ENCODE measurements at places on chromosomes 6 and 20.

- DNase-seq, result no peak
Observed at GRCh38 chr20:1870792-1871550, 24.2 kb upstream of the SIRPA start.

GRCh38 chr6:138988469-138988834 is 399 bp upstream of the REPS1 start:
- no peak for DNase-seq

GRCh38 chr6:82097676-82098075 is 149.9 kb downstream of the IBTK start:
- DNase-seq, result no peak

DNA sequence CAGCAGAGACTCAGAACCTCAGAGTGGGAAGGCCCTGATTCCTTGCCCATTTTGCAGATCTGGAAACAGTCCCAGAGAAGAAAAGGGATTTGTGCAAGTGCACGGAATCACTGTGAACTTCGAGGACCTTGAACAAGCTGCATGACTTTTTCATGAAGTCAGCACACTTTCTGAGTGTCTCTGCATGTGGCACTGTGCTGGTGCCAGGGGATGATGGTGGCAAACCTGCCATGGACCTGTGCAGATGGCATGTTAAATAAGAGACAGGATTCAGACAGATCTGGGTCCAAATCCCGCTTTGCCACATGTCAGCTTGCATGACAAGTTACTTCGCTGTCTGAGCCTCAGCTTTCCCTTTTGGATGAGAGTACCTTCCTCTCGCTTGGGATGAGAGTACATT is 26.8 kb downstream of the ZNF831 start:
- DNase-seq, result no peak

DNA sequence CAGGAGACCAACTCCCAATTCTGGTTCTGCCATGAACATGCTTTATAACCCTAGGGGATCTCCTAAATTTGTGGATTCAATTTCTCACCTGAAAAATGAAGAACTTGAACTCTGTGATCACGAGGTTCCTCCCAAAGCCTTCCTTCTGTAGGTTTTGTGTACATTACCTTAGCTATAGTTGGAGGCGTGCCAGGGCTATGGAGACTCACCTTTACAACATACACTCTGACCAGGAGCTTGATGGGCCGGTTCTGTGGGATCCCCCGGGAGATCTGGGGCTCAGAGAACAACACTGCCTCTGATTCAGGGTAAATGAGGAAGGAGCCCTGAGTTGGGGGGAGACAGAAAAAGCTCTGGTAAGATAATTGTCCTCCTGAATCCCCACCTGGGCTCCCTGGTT is 34.1 kb downstream of the ERGIC3 start:
- DNase-seq, result no peak

- DNase-seq, result no peak
Observed at GRCh38 chr6:81145506-81145905, 607.0 kb downstream of the TENT5A start.

DNA sequence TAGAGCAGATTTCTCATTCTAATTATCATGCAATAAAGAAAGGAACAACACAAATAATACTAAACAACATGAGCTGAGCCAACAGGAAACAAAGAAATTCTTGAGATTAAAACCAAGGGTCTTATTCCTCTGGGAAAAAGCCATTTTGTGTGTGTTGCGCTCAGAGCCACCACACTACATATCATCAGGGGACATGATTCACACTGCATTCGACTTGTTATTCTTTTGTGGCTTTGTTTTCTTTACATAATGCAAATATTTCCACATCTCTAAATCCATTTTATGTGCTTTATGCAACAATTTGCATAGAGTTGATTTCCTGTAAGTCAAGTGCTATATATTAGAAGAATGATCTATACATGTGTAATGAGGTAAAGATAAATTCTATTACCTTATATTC is 719.6 kb downstream of the TBC1D32 start:
- no peak for DNase-seq

DNA sequence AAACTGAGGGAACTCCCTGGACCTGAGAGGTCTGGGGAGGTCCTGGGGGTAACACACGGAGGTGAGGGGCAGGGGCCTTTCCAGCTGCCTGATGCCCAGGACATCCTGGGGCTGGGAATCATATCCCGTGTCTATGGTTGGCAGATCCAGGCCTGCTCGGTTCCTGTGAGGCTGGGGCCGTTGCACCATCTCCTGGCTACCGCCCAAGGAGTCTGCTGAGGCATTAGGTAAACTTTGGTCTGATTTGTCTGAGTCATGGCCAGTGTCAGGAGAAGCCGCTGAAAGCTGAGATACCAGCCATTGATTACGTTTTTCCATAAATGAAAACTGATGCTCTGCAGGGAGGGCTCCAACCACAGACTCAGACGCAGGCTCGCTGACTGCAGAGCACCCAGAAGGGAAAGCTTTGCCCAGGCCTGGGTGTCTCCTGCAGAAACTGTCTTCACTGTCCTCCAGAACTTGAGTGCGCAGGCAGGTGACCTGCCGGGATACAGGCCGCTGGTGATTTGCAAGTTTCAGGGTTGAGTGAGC is 14.2 kb downstream of the TRAF3IP2 start:
- DNase-seq, result no peak

DNA sequence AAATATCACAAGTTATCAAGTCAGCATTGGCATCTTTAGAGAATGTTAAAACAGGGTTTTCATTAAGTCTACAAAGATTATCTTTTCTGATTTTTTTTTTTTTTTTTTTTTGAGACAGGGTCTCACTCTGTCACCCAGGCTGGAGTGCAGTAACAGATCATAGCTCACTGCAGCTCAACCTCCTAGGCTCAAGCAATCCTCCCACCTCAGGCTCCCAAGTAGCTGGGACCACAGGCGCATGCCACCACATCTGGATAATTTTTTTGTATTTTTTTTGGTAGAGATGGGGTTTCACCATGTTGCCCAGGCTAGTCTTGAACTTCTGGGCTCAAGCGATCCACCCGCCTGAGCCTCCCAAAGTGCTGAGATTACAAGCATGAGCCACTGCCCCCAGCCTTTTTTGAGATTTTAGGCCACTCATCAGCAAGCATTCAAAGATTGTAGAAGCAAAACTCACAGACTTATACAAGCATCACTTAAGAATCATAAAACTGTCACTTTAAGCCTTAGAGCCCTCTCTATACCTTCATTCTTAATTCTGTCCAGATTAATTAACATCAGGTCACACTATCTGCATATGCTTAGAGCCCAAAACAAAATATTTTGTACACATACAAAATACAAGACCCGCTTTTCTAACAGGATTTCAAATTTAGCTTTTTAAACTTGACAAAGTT is 32.6 kb downstream of the NCOA6 start:
- DNase-seq, result no peak

- no peak for DNase-seq
Observed at GRCh38 chr20:15076785-15077184, 739.4 kb upstream of the FLRT3 start.

DNA sequence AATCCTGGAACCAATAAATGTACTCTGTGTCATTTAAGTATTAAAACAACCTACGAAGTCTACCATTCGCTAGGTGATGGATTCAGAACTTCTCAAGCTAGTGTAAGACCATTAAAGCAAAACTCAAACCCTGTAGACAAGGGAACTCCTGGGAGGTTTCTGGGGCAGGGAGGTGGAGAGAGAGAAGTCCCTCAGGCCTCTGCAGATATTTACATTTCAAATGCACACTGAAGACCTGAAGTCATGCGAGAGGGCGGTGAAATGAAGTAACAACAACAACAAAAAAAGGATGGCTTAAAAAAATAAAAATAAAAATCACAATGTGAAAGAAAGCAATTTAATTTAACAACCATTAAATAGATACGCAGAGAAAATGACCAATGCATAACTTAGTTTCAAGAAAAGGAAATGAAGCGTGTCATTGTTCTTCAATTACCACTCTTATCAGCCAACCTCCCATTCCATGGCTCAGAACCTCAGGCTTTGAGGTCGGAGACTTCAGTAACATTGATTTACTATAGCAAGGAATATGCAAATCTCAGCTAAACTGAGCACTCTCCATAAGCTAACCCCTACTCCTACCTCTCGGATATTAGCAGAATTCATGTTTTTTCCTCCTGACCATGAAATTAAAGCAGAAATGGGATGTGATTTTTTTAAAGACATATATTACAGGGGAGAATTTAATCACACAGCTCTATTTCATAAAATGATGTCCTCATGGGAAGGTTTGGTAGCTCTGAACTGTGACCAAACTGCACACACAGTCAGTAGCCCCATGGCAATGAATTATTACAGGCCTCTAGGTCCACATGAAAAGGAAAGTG is 140.6 kb downstream of the KIF16B start:
- DNase-seq, result no peak

DNA sequence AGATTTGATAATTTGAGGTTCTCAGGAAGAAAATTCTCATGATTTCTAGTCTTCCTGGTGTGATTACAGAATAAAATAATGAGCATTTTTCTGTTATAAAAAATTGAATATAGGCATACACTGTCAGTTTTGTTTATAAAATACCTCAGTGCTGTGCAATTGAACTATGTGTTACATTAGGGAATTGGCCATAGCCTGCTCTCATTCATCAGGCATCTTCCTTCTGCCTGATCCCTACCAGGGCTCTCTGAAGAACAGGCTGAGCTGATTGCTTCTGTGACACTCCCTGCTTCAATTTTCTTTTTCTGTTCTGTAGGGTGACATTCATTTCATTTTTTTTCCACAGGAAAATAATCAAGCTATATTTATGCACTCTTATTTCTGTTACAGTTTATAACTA is 162.8 kb downstream of the PHF3 start:
- no peak for DNase-seq

DNA sequence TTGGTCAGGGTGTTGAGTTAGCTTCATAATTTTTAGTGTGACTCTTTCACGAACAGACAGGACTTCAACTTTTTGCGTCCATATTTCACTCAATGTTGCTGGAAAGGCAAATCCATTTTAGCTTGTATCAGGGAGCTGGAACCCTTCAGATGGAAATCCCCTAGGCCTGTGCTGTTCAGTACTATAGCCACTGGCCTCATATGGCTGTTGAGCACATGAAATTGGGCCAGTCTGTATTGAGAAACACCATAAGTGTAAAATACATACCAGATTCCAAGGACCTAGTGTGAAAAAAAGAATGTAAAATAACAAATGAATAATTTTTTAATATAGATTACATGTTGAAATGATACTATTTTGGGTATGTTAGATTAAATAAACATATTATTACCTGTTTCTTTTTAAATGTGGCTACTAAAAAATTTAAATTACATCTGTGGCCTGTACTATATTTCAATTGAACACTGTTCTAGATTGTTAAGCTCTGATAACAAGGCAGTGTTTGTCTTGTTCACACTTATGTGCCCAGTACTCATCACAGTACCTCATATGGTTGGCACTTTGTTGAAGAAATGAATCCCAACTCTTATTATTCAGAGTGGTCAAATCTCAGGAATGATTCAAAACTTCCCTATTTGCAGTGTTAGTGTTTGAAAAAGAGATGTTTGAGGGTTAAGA is 34.3 kb downstream of the CTNNBL1 start:
- DNase-seq, result no peak

DNA sequence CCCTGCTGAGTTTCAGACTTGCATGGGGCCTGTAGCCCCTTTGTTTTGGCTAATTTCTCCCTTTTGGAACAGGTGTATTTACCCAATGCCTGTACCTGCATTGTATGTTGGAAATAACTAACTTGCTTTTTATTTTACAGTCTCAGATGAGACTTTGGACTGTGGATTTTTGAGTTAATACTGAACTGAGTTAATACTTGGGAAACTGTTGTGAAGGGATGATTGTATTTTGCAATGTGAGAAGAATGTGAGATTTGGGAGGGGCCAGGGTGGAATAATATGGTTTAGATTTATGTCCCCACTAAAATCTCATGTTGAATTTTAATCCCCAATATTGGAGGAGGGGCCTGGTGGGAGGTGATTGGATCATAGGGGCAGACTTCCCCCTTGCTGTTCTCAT is 99.1 kb upstream of the IRAK1BP1 start:
- no peak for DNase-seq

- DNase-seq, result peak; percentile 3
Observed at GRCh38 chr6:123380257-123380656, 256.5 kb downstream of the TRDN start.

DNA sequence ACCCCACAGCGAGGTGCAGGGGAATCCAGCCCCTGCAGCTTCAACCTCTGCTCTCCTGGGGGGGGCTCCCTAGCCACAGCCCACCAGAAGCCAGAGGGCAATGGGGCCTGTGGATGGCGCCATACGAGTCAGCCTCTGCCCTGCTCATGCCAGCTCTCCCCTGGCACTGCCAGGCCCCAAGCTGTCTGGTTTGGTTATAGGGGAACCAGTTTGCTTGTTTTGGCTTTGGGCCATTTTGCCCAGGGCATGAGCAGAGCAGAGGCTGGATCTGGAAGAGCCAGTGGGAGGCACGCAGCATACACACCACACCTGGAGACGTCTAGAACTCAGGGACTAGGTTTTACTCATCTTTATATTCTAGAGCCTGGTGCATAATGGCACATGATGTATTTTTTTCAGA is 66.7 kb upstream of the SLC22A16 start:
- DNase-seq, result no peak

DNA sequence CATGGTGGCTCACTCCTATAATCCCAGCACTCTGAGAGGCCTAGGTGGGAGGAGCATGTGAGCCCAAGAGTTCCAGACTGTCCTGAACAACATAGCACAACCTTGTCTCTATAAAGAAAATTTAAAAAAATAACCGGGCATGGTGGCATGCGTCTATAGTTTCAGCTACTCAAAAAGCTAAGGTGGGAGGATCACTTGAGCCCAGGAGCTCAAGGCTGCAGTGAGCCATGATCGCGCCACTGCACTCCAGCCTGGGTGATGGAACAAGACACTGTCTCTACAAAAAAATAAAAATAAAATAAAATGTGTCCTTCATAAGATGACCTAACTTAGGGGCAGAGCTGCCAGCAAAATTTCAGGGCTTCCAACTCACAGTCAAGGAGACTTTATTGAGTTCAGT is 12.6 kb downstream of the ID4 start:
- DNase-seq, result no peak

DNA sequence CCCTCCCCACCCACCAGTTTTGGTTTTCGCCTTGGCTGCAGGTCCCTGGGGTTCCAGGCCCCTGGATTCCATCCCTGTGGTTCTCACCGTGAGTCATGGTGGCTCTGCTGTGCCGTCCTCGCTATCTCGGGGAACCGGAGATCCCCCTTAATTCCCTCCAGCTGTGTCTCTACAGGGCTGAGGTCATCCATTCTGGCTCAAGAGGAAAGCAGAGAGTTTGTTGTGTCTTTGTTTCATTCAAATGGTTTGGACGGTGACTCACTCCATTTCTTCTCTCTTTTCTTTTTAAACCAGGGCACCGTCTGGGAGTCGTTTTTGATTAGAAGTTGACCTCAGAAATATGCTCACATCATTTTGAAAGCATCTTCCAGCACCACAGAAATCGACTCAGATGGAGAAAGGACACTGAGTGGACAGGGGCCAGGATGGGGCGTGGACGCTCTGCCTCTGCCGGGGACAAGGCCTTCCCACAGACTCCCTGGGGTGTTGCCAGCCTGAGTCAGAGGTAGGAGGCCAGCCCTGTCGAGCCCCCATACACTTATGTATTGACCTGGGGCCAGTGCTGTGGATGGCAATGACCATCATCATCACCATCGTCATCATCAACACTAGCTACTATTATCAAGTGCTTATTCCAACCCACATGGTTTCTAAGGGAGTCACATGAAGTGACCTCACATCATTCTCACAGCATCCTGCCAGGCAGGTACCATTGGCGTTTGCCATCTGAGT is 176.2 kb downstream of the NFATC2 start:
- no peak for DNase-seq

Measured in hematopoietic multipotent progenitor cell treated with erythropoietin and hydrocortisone succinate and interleukin-3 and kit ligand, for 8 days (in vitro differentiated cells).